ENCODE measurements at places on chromosomes 5 and 9.

DNA sequence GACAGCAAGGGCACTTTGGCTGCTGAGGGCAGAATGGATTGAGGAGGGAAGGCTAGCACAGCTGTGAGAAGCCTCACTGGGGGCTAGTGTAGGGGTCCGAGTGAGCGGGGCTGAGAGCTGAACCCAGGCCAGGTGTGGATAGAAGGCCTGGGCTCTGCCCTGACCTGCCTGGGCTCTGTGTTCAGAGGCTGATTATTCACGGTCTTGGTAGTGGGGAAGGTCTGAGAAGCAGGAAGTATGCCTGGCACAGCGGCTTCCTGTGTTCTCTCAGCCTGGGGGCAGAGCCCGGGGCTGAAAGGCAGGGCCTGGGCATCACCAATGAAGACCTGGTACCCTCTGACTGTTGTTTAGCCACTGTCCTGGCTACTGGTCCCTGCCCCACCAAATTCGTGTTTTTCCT is 136.4 kb upstream of the TBC1D2 start:
- no peak for DNase-seq

GRCh38 chr5:153463806-153464205 is 26.7 kb upstream of the GRIA1 start:
- DNase-seq, result no peak

GRCh38 chr5:178465228-178465860 is 124.8 kb downstream of the COL23A1 start:
- DNase-seq, result no peak

GRCh38 chr9:18688581-18689565 is 214.9 kb downstream of the ADAMTSL1 start:
- DNase-seq, result no peak

Measured in H9 (cell line).